ENCODE measurements at places on chromosomes 2 and 18. TPM values are rescaled to one million over a fixed set of nuclear protein-coding genes. Genes with fewer than 3 reads are reported as not detected.

DNA sequence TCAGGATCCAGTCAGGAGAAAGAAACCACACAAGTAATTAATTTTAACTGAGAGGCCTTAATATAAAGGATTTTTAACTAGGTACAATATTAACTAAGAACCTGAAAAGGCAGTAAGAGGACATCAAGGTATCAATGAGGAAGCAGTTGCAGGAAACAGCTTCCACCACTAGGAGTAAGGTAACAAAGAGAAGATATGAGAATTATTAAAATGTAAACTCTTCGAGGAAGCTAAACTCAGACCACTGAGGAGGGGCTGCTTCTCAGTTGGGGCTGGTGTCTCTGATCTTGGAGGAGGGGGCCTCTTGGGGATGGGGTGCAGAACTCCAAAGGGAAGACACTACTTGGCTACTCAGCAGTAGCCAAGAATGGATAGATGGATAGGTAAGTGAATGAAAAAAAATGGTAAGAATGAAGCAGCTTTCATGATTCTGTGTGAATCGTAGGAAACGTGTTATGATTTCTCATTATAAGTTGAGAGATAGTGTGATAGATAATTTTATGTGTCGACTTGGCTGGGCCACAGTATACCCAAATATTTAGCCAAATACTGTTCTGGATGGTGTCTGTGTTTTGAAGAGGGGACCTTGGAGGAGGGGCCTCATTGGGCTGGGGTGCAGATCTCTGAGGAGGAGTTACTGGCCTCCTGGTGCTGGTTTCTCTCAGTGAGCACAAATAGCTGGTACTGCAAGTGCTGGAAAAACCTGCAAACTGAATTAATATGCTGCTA lies 547.7 kb upstream of the LRRTM1 start:
- DNase-seq, result no peak

Gene UGT1A3
- not detected for total RNA-seq

Gene DSG1
- not detected for total RNA-seq

Gene DTNA
- total RNA-seq, result 0.77 TPM

GRCh38 chr18:51188024-51188701 lies 9.3 kb downstream of the MEX3C start:
- DNase-seq, result no peak

Data from Panc1 (cell line).